ENCODE measurements at places on chromosomes 16 and 17.

GRCh38 chr16:70714581-70715054, 28.8 kb upstream of the MTSS2 start:
- no peak for ATAC-seq

- no peak for ATAC-seq
These were observed 148.5 kb upstream of the PLCG2 start for GRCh38 chr16:81630635-81631031.

GRCh38 chr17:57501016-57501415, 244.1 kb downstream of the CCDC182 start:
- ATAC-seq = no peak

DNA sequence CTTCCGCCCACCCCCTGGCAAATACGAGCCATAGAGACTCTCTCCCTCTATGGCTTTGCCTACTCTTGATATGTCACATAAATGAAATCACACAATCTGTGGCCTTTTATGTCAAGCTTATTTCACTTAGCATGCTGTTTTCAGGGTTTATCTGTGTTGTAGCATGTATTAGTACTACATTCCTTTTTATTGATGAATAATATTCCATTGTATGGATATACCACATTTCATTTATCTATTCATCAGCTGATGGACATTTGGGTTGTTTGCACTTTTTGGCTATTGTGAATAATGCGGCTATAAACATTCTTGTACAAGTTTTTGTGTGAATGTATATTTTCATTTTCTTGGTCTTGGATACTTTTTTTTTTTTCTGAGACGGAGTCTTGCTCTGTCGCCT, 37.0 kb upstream of the DHX8 start:
- no peak for ATAC-seq

Measured in motor neuron (in vitro differentiated cells).